Amniotic stem cell (primary cell): ENCODE measurements at places on chromosomes 4 and X.

DNA sequence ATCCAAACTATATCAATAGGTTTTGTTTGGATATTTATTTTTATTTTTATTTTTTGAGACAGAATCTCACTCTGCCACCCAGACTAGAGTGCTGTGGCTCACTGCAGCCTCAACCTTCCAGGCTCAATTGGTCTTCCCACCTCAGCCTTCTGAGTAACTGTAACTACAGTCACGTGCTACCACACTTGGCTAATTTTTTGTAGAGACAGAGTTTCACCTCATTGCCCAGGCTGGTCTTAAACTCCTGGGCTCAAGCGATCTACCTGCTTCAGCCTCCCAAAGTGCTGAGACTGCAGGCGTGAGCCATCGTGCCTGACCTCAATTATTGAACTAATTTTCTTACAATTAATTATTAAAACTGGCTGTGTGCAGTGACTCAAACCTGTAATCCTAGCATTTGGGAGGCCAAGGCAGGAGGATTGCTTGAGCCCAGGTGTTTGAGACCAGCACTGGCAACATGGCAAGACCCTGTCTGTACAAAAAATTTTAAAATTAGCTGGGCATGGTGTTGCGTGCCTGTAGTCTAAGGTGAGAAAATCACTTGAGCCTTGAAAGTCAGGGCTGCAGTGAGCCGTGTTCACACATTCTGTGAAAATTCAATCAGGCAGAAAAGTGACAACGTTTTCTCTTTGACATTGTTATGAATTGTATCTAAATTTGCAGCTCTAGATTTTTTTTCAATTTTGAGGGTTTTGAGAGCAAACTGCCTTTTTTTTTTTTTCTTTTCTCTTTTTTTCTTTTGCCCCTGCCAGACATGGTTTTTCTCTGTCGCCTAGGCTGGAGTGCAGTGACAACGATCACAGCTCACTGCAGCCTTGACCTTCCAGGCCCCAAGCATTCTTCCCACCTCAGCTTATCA is 66.0 kb downstream of the UBE2K start:
- DNase-seq: no peak

GRCh38 chrX:13797512-13797911 is 19.4 kb downstream of the GPM6B start:
- no peak for DNase-seq

GRCh38 chr4:122073615-122074014 is 78.5 kb upstream of the BLTP1 start:
- DNase-seq: no peak

DNA sequence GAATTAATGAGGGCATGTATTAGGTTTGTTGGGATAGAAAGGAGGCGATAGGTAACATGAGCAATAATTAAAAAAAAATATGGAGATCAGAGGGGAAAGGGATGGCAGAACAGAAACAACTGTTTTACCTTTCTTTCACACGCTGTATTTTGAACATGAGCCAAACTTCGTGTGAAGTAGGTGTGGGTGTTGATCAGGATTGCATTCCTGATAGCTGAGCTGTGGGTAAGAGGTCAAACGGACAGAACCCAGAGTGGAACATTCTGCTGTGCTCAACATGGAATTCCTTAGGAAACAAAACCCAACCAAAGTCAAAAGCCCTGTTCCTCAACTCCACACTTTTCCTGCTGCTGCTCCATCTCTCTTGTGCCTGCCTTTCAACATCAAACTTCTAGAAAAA is 162.5 kb upstream of the CASK start:
- DNase-seq: no peak

DNA sequence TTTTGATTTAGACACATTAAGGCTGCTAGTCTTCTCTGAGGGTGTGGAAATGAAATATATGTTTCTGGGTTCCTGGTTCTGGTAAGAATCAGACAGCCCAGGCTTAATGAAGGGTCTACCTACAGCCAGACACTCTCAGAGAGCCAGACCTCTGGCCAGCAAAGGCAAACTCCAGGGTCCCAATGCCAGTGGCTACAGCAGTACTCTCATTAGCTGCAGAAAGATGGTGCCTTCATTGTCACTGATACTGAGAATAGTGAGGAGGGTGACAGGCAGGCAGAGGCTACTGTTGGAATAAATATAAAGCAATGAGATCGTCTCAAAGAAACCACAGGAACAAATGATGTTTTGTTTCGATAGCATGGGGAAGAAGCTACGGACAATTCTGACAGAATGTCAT is 437.6 kb downstream of the GPM6A start:
- DNase-seq: no peak

DNA sequence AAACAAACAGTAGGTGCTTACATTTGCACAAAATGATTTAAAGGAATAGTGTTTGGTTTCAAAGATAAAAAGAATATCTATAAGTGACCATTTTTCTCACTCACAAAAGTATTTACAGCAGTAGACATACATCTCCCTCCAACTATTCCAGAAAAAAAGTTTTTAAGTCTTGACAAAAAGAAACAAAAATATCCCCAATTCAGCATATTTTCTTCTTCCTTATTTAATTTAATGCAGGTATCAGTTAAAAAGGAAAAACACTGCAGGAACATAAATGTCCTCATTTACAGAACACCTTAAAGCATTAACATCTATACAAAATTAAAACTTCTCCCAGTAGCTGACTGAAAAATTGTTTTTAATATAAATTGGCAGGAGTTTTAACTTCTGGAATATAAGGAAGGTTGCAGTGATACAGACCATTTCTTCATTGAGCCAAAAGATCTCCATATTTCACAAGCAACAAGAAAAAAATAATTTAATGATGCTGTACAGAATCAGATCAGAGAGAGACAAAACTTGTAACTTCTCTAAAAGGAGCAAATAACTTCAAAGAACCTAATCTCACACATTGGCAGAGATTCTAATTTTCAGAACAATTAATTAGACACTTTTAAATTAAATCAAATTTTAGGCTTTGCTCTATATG is 4.3 kb downstream of the MAB21L2 start:
- no peak for DNase-seq

DNA sequence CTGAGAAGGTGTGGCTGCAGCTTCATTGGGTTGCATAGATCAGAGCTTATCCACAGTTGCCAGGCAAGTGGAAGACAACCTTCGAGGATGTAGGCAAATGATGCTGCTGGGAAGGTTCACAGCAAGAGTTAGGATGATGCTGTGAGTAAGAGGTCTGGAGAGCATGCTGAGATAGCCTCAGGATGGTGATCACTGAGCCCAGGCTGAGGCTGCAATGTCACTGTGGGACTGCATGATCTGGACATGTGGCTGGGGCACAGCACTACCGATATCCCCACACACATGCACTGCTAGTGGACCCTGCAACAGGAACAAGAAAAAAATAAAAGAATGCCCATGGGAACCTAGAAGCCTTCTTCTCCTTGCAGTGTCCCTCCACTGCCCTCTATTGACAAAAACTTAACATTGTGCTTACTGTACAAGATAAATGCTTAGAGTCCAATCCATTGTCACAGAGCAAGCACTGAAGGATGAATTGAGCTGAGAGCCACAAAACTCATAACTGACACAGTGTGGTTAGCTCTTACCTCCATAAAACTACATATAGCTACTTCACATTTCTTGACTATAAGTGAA is 105.6 kb downstream of the CNKSR2 start:
- DNase-seq: peak; percentile 14

DNA sequence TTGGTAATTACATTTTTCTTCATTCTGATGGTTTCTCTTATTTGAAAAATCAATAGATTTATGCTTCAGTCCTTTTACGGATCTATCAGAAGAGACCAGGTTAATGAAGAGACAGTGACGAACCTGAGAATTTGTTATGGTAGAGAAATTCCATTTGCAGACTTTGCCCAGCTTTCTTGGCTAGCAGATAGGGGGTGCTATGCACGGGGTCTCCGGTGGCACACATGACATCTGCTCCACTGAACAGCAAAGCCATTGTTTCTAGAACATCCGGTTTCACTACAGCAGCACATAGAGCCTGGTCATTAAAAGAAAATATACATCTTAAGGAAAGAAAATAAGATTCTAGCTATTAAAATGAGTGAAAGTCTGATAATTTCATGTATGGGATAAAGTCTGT is 85.1 kb downstream of the ARAP2 start:
- DNase-seq: no peak

DNA sequence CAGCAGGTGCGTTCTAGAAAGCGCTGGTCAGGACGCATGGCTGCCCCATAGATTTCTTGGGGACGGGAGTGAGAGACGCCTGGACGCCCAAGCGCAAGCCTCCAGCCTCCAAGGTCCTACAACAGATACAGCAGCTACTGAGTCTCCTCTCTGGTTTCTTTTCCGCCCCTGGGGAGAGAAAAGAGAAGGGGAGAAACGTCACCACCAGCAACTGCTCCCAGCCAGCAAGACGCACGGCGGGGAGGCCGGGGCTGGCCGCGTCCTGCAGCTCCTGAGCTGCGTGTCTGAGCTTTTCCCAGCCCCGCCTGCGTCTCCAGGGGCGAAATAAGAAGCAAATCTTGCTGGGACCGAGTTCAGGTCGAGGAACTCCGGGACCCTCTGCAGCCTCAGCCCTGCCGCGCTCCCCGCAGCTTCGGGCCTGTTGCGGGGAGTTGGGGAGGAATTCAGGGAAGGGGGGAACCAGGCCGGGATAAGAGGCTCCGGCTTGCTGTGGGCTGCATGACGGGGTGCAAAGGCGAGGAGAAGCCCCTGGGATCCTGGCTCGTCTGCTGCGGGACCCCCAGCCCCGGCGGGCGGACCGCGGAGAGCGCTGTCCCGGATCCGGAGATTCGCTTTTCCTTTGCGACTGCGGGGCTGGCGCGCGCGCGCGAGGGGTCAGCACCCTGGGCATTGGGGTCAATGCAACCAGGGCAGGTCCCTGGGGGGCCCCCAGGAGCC is 6.8 kb upstream of the SHOX start:
- no peak for DNase-seq

DNA sequence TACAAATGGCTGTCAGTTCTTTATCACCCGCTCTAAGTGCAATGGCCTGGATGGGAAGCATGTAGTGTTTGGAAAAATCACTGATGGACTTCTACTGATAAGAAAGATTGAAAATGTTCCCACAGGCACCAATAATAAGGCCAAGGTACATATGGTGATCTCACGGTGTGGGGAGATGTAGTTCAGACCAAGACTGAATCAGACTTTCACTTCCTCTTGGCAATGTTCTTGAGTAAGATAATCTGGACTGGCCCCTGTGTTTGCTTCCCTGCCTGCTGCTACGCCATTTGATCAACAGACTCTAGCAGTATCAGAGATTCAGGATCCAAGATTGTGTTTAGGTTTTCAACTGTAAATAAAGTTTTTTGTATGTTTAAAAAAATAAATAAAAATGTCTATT is 682.2 kb upstream of the AMOT start:
- DNase-seq: no peak

DNA sequence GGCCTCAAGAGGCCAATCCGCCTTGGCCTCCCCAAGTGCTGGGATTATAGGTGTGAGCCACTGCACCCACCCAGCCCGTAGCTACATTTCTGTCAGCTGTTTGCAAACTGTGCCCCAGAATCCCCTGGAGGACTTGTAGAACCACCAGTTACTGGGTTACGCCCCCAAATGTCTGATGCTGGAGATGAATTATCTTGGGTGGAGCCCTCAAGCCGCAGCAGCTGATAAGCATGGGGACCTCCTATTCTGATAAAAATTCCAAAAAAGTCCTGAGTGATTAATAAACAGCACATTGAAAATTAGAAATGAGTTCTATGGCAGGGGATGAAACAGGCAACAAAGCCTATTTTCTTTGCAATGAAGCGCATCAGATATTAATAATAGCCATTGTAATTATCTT is 105.0 kb downstream of the PTTG2 start:
- DNase-seq: no peak

DNA sequence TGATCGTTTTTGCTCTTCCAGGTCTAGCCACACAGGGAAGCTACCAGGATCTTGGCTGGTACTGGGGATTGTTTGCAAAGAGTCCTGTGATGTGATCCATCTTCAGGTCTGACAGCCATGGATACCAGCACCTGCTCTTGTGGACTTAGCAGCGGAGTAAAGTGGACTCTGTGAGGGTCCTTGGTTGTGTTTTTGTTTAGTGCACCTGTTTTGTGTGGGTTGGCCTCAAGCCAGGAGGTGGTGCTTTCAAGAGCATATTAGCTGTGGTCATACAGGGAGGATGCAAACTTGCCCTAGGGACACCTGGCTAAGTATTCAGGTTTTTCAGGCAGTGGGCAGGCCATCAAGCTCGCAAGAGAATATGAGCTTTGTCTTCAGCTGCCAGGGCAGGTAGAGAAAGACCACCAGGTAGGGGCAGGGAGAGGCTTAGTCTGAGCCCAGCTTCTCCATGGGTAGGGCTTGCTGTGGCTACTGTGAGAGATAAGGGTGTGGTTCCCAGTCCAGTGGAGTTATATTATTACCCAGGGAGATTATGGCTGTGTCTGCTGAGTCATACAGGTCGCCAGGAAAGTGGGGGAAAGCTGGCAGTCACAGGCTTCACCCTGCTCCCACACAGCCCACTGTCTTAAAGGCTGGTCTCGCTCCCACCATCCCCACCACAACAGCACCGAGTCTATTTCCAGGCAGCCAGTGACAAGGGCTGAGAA is 293.7 kb downstream of the PCDH18 start:
- DNase-seq: no peak

- DNase-seq: no peak
These were observed 51.5 kb downstream of the PPA2 start for GRCh38 chr4:105422207-105422920.

GRCh38 chr4:40630335-40631021 is 814 bp upstream of the RBM47 start:
- DNase-seq: no peak

GRCh38 chr4:54085284-54085683 is 14.7 kb upstream of the GSX2 start:
- no peak for DNase-seq

GRCh38 chr4:43238008-43238407 is 345.5 kb downstream of the GRXCR1 start:
- no peak for DNase-seq

DNA sequence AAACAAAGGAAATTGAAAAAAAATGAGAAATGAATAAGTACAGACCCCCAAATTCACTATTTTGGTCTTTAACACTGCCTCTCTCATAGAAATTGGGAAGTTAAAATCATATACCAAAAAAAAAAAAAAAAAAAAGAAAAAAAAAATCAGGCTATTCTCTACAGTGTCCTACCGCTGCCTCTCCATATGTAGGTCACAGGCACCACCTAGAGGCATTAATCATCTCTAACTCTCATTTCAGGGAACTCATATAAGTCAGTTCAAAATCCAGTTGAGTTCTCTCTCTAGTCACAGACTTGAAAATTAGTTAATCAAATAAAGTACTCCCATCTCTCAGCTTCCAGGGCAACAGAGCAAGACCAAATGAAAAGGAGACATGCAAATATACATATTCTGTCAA is 47.9 kb downstream of the COX18 start:
- peak; percentile 55 for DNase-seq

GRCh38 chrX:13180807-13181206 is 136.4 kb upstream of the FAM9C start:
- no peak for DNase-seq

GRCh38 chrX:4762196-4762595 is 1048.7 kb upstream of the PRKX start:
- no peak for DNase-seq

DNA sequence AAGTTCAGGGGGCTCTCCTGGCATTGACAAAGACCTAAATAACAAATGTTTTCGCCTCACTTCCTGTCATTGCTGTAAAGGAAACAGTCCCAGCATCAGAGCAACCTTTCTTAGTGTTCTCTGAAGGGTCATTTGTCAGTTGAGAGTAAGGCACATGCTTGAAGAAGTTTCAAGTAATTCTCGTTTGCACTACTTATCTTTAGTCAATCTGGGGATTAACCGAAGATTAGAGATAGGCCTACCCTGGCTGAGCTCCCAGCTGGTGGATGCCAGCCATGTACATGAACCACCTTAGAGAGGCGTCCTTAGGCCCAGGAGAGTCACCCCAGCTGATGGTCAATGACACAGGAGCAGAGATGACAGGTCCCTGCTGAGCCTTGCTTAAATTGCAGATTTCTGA is 189.9 kb upstream of the PGRMC2 start:
- no peak for DNase-seq
